ENCODE measurements at places on chromosomes 3 and 15. TPM values are rescaled to one million over a fixed set of nuclear protein-coding genes. Genes with fewer than 3 reads are reported as not detected.
A peak's percentile ranks its signal among the peaks of the same experiment; 100 is the strongest.

The CPN2 gene
- total RNA-seq: not detected

DNA sequence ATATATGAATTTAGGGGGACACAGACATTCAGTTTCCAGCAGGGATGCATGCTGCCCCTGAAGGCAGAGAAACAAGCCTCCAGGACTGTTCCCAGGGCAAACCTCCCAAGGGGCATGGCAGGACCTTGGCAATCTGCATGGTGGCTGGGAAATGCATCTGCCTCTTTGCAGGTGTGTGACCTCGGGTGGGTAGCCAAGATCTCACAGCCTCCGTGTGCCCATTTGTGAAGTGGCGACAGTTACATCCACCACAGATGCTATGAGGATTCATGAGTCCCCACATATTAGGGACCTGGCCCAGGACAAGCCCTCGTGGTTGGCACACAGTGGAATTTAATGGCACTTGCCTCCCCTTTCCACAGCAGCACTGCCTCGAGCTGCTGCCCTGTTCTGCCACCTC, 29.9 kb downstream of the SLC28A1 start:
- DNase-seq: no peak

DNA sequence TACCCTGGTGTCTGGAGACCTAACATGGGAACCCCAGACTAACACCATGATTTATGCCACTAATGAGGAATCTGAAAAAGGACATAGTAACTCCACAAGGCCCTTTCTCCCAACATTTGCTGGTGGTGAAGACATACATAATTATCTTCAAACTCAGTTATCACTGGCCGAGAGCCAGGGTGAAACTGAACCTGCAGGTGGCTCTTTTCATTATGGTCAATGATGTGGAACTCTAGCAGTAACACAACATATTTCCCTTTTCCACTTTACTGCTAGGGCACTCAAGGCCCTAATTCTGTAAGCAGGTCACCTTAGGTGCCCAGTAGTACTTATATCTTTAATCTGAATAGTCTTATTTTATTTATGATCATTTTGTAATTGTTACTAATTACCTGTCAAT, 326.4 kb upstream of the SATB1 start:
- no peak for DNase-seq

GRCh38 chr3:30607032-30607833, 832 bp downstream of the TGFBR2 start:
- DNase-seq: peak; percentile 46

GRCh38 chr3:27752926-27753325, 30.8 kb upstream of the EOMES start:
- no peak for DNase-seq

DNA sequence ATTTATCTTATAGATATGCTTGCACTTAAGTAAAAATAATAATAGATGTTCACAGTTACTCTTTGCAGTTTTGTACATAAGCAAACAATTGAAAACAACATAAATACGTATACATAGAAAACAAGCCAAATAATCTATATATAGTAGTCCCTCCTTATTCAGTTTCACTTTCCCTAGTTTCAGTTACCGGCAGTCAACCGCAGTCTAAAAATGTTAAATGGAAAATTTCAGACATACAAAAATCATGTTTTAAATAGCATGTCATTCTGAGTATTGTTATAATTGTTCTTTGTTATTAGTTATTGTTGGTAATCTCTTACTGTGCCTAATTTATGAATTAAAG, 262.0 kb downstream of the CGGBP1 start:
- DNase-seq: no peak
